NCI-H524 treated with DMSO at 0.1 percent for 48 hours (cell line): ENCODE measurements at places on chromosomes 12 and 14.

DNA sequence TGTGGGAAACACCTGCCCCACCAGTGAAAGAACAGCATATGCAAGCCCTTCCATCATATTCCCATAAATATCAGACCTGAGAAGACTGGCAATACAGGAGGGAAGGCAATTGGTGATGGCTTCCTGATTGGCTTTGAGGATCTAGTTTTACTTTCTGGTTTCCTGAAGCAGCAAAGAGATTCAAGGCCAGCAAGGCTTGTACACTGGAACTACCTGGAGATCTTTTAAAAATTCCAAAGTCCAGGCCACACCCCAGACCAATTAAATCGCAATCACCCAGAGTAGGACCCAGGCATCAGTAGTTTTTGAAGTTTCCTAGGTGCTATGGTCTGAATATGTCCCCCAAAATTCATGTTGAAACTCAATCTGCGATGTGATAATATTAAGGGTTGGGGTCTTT is 2.9 kb upstream of the TEP1 start:
- DNase-seq, result no peak

DNA sequence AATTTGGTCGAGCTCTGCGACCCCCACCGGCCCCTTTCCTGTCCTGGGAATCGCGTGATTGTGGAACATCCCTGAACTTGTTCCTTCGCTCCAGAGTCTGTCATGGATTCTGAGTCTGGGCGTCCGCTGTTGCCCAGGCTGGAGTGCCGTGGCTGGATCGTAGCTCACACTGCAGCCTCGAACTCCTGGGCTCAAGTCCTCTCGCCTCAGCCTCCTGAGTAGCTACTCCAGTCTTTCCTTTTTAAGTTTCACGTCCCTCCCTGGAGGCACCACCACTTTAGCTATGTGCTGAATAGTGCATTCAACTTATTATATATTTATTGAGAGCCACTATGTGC is 698 bp downstream of the ACOT6 start:
- DNase-seq, result no peak

DNA sequence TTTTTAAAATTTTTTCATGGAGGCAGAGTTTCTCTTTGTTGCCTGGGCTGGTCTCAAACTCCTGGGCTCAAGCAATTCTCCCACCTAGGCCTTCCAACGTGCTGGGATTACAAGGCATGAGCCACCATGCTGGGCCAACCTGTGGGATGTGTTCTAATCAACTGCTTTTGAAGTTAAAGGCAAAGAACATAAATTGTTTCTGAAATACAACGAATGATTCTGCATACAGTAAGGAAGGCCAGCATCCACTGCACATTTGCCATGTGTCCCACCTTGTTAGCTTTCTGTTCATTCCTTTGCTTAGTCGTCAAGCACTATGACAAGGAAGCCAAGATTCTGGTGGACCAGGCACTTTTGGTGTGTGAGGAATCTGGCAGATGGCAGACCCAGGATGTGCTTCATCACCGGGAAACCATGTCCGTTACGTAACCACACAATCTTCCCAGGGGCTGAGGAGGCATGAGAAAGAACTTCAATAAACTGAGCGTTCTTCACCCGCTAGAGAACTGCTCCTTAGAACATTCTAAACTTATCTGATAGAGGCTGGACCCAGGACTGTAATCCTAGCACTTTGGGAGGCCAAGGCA is 24.5 kb downstream of the MOK start:
- DNase-seq, result no peak

DNA sequence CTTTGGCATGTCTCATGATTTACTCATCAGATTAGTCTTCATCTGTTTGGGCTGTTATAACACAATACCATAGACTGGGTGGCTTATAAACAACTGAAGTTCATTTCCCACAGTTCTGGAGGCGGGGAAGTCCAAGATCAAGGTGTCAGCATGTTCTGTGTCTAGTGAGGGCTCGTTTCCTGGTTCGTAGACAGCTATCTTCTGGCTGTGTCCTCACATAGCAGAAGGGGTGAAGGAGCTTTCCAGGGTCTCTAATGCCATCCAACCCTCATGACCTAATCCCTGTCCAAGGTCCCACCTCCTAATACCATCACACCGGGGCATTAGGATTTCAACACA is 30.8 kb upstream of the NRDE2 start:
- no peak for DNase-seq

- no peak for DNase-seq
Observed at GRCh38 chr12:28158353-28158752, 31.9 kb upstream of the CCDC91 start.

DNA sequence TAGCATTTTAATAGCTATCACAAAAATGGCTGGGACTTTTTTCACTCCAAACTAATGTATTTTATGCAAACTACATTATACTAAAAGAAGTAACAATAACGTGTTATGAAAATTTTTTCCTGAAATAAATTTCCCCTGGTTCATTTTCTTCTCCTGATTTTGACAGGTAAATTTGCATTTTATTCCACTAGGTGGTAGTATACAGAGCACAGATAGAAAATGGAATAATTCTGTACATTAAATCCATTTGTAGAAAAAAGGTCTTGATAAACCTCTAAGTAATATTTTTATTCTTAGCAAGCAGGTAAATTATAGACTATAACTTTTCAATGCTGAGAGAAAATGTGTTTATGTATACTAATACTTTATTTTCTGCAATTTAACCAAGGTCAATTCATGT is 96.5 kb downstream of the BCAT1 start:
- no peak for DNase-seq
